Activated CD4-positive, alpha-beta T cell treated with anti-CD3 and anti-CD28 coated beads, Interleukin-2, amount 50 U/mL, for 16 hours (primary cell): ENCODE measurements at places on chromosomes 4 and X.
A peak's percentile ranks its signal among the peaks of the same experiment; 100 is the strongest.

DNA sequence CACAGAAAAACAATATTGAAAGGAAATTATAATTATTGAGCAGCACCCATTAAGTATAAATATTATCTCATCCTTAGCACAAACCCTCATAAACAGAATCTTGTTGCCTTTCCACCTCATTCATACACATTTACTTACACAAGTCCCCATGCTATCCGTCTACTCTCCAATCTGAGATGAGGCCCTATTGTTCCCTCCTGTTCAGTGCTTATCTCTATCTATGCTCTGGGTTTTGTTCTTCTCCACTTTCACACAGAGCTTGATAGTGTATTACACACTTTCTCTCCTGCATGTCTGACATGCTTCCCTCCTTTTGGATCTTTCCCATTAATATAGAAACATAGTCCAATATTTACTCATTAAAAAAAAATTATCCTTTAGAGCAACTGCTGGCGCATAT, 238.2 kb upstream of the MAB21L2 start:
- no peak for DNase-seq

GRCh38 chr4:16056681-16057385, 27.0 kb downstream of the PROM1 start:
- no peak for DNase-seq

DNA sequence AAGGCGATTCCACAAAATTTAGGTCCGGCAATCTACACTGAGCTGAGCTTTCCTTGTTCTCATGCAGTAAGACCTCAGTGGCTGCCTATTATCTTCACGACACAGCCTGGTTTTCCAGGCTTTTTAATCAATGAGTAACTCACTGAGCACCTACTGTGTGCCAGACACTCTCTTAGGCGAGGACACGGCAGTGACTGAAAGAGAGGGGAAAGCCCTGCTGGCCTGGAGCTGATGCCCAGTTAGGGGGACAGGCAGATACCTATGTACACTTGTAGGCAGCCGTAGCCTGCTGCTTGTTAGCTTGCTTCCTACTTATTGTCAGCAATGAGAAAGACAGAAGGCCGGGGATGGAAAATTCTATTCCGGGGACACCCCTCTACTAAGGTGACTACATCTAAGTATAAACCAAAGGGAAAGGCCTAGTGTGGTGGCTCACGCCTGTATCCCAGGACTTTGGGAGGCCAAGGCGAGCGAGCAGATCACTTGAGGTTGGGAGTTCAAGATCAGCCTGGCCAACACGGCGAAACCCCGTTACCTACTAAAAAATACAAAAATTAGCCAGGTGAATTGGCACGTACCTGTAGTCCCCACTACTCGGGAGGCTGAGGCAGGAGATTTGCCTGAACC, 3.8 kb downstream of the WDR1 start:
- no peak for DNase-seq

DNA sequence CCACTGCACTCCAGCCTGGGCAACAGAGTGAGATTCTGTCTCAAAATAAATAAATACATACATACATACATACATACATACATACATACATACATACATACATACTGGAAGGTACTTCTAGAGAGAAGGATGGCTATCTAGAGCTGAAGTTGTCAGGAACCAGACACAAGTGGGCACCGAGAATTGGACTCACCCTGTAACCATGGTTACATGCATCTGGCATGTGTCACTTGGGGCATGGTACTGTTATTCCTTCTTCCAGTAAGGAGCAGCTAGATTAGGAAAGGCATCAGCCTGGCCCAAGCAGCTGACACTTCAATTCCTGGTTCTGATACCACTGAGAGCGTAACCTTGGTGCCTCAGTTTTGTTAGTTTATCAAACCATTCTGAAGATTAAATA, 127.1 kb downstream of the SH3KBP1 start:
- DNase-seq: no peak

DNA sequence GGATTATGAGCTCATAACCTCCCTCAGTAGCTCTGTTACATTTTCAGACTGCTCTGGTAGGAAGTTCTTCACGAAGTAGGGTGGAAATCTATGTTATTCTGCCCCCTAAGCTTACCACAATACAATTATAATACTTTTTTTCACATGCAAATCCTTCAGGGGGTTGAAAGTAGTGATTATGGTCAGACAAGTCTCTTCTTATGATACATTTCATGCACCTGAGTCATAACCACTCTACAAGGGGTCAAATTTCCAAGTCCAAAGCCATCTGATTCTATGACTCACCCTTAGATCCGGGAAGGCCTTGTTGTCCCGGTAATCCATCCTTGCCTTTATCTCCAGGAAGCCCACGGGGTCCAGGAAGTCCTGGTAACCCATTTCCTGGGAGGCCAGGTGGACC, 95.2 kb downstream of the ATG4A start:
- DNase-seq: no peak

GRCh38 chr4:1813915-1814314, 20.8 kb downstream of the FGFR3 start:
- DNase-seq: no peak

DNA sequence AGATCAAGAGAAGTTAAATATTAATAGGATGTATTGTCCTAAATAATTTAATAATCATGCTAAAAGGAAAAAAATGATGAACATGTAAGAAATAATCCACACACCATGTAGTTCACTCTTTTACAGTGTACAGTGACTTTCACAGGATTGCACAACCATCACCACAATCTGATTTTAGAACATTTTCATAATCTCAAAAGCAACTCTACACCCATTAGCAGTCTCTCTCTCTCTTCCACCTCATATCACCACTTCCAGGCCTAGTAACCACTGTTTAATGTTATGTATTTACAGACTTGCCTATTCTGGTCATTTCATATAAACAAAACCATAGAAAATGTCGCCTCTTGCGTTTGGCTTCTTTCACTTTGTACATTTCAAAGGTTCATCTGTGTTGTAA, 153.4 kb downstream of the FSTL5 start:
- no peak for DNase-seq

DNA sequence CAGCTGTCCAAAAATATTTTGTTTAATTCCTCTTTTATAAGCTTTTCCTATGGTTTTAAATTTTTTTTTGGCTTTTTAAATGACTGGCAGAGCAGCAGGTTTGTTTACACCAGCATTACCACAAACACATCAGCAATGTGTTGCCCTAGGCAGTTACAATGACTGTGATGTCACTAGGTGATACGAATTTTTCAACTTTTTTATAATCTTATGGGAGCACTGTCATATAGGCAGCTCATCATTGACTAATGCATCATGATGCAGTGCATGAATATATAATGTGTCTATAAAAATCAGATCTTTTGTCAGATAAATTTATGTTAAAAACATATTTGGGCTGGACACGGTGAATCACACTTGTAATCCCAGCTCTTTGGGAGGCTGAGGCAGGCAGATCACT, 231.6 kb upstream of the SLIT2 start:
- DNase-seq: no peak

- no peak for DNase-seq
Measured at GRCh38 chr4:40506066-40506465, 123.6 kb downstream of the RBM47 start.

DNA sequence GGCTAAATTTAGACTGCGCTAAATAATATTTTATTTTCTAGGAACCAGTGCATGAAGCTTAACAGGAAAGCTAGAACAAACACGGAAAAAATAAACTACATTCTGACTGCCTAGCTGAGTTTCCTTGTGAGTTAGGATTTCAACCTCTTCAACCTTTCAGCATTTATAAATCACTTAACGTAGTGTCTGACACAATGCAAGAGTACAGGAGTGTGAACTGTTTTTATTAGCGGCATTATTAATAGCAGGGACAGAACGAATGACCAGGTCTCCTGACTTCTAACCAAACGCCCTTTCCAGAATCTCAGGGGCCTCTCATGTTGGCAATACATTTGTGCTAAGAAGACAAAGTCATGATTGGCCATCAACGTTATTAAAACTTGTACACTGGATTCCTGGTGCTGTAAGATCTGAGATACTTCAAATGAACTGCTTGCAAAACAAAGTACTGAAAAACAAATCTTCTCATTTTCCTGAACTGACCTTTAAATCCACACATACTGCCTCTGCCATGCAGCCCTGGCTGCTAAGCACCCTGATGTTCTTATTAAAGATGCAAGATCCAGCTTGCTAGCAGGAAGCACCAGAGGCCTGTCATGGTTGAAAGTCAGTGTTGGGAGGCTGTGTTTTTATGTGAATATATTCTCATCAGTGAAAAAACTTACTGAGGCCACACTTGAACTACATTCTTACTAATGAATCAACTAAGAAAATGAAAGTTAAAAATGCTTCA, 380.4 kb upstream of the CPEB2 start:
- no peak for DNase-seq

GRCh38 chrX:1658071-1658491, 43.2 kb downstream of the ASMT start:
- no peak for DNase-seq

DNA sequence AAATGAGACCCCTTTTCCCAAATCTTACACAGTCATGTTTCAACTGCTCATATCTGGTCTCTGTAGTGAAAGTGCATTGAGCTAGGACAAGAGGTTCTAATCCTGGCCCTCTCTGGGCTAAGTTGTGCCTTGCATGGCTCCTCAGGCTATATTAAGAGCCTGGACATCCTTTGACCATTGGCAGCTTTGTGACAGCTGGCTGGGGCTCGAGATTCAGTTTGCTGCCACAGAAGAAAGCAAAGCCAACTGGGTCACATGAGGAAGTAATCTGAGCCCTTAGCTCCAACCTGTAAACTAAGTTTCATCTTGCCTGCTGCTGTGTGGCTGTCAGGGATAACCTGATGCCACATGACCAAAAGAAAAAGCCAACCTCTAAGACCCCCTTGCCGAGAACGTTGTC, 51.8 kb upstream of the JADE1 start:
- no peak for DNase-seq

- DNase-seq: no peak
Measured at GRCh38 chrX:46244451-46244850, 300.8 kb downstream of the ZNF674 start.

DNA sequence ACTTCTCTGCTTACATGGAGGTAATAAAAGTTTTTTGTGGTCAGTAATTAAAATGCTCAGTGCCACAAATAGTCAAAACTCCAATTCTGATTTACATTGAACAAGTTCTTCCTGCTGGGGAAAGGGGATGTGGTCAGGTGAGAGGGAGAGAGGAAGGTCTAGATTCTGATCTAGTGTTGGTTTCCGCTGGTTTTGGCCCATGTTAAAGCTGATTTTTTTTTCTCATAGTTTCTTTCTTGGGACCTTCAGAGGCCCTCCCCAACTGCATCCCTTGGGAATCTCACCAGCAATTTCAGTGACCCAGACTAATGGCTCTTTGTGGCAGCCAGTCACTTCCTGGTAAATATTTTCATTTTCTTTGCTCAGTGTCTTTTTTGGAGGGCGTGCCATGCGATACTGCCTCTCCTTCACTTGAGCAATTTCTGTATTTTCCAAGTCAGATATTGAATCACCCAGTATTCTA, 332.7 kb downstream of the RAPGEF2 start:
- DNase-seq: peak; percentile 15

DNA sequence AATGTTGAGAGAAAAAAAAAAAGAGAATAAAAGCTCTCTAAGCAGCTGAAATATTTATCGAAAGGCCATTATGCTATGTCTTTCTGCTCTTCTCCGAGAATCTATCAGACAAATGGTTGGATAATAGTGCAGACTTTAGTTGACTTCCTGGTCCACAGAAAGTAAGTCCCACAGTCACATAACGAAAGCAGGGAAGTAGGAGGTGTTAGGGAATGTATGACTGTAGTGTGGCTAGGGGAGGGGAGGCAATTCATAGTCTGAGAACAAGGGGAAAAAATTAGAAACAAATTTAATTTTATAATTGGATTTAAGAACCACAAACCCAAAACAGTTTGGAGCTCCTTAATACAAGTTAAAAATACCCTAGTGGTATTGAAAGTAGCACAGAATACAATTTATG, 79.7 kb upstream of the VEGFC start:
- no peak for DNase-seq

DNA sequence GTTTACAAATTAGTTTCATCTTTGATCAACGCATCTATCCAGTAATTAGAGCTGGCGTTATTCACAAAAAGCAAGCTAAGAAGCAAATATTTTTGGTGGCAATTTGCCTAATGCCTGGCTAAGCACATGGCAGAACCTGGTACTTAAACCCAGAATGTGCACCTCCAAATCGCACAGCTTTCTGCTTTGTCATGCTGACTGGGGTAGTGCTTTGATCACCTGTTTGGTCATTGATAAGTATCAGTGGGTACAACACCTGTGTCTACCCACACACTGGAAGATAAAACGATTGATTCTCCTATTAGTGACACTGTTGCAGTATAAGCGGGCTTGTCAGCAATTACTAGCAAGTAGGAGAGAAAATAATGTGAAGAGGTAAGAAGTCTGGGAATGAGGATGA, 1.9 kb downstream of the NUDT6 start:
- DNase-seq: no peak

GRCh38 chrX:44742480-44743155, 101.2 kb upstream of the DUSP21 start:
- no peak for DNase-seq

GRCh38 chrX:119187298-119187697, 48.8 kb upstream of the PGRMC1 start:
- no peak for DNase-seq
